ENCODE measurements at places on chromosomes 12 and 14. TPM values are rescaled to one million over a fixed set of nuclear protein-coding genes. Genes with fewer than 3 reads are reported as not detected.

- no peaks in the 10 kb centered on the region for H3K36me3 ChIP-seq
- no peak for DNase-seq
- no peaks in the 10 kb centered on the region for H3K27me3 ChIP-seq
These were observed 25.2 kb downstream of the LRCOL1 start for GRCh38 chr12:132585177-132585576.

The IAPP gene
- total RNA-seq, result not detected

The SINHCAF gene
- 83.5 TPM for total RNA-seq

GRCh38 chr14:62687818-62688217, 357.4 kb downstream of the KCNH5 start:
- DNase-seq, result no peak
- H3K27me3 ChIP-seq, result no peaks in the 10 kb centered on the region
- no peaks in the 10 kb centered on the region for H3K4me1 ChIP-seq

GRCh38 chr12:126570566-126570965, 1505.3 kb downstream of the AACS start:
- H3K4me1 ChIP-seq, result no peaks in the 10 kb centered on the region
- H3K27me3 ChIP-seq, result no peaks in the 10 kb centered on the region
- H3K36me3 ChIP-seq, result no peaks in the 10 kb centered on the region
- no peak for DNase-seq
- no peak overlapping the region for H3K4me3 ChIP-seq
- H3K27ac ChIP-seq, result no peak overlapping the region

DNA sequence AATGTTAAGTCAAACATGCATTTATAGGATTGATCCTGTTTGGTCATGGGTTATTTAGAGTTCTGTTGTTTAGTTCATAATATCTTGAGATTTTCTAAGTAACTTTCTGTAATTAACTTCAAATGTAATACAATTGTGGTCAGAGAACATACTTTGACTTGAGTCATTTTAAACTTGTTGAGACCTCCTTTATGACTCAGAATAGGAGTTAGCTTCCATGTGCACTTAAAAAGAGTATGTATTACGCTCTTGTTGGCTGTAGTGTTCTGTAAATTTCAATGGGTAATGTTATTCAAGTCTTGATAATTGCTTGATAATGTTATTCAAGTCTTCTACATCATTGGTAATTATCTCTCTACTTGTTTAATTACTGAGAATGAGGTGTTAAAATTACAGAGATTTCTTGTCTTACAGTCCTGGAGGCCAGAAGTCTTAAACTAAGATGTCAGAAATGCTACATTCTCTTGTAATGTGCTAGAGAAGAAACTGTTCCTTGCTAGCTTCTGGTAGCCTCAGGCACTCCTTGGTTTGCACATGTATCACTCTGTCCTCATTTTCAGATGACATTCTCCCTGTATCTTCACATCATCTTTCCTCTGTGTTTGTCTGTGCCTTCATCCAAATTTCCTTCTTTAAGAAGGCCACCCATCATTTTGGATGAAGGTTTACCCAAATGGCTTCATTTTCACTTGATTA, 197.3 kb downstream of the TMTC3 start:
- DNase-seq, result no peak
- no peaks in the 10 kb centered on the region for H3K4me1 ChIP-seq
- H3K4me3 ChIP-seq, result no peak overlapping the region
- H3K36me3 ChIP-seq, result no peaks in the 10 kb centered on the region
- H3K27ac ChIP-seq, result no peak overlapping the region
- H3K27me3 ChIP-seq, result no peaks in the 10 kb centered on the region

- no peak overlapping the region for H3K4me3 ChIP-seq
- H3K4me1 ChIP-seq, result no peaks in the 10 kb centered on the region
- no peak overlapping the region for H3K27ac ChIP-seq
- no peak for DNase-seq
- H3K27me3 ChIP-seq, result no peaks in the 10 kb centered on the region
- H3K36me3 ChIP-seq, result no peaks in the 10 kb centered on the region
These were observed 79.5 kb downstream of the PRIMA1 start for GRCh38 chr14:93708800-93709199.

GRCh38 chr12:107014055-107014454, 27.1 kb upstream of the MTERF2 start:
- H3K4me1 ChIP-seq, result no peaks in the 10 kb centered on the region
- H3K27me3 ChIP-seq, result no peaks in the 10 kb centered on the region
- H3K4me3 ChIP-seq, result no peak overlapping the region
- no peaks in the 10 kb centered on the region for H3K36me3 ChIP-seq

GRCh38 chr12:57632073-57632957, 686 bp downstream of the B4GALNT1 start:
- H3K4me3 ChIP-seq, result peak overlapping the region; percentile 57
- H3K27me3 ChIP-seq, result peaks cover 21% of the 10 kb centered on the region
- no peak for DNase-seq
- H3K36me3 ChIP-seq, result no peaks in the 10 kb centered on the region
- H3K27ac ChIP-seq, result no peak overlapping the region

The SMAGP gene
- total RNA-seq, result 7.4 TPM

- no peak for DNase-seq
- no peaks in the 10 kb centered on the region for H3K36me3 ChIP-seq
- no peaks in the 10 kb centered on the region for H3K4me1 ChIP-seq
- H3K27ac ChIP-seq, result no peak overlapping the region
- no peak overlapping the region for H3K4me3 ChIP-seq
These were observed 78.8 kb upstream of the NAV3 start for GRCh38 chr12:77751939-77752338.

DNA sequence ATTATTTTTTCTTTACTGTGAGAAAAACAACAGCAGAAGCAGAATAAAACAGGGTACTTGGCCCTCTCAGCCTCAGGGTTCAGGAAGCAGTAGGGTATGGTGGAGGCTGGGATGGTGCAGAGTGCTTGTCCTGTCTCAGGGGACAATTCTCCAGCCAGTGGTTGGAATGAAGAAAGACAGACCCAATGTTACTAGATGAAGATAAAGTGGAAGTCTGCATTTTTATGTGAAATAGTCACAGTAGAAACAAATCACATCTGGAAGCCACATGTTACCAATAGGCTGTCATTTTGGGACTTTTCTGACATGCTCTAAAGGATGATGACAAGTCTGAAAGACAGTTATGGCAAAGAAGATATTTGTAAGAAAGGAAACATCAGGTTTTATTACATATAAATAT, 32.3 kb downstream of the PROX2 start:
- H3K4me1 ChIP-seq, result peaks cover 29% of the 10 kb centered on the region
- H3K4me3 ChIP-seq, result no peak overlapping the region
- H3K27me3 ChIP-seq, result no peaks in the 10 kb centered on the region
- H3K27ac ChIP-seq, result no peak overlapping the region
- no peak for DNase-seq

GRCh38 chr12:100031836-100032235, 47.1 kb upstream of the ANKS1B start:
- no peak overlapping the region for H3K4me3 ChIP-seq
- H3K27ac ChIP-seq, result no peak overlapping the region
- no peaks in the 10 kb centered on the region for H3K36me3 ChIP-seq
- no peak for DNase-seq
- H3K27me3 ChIP-seq, result no peaks in the 10 kb centered on the region

DNA sequence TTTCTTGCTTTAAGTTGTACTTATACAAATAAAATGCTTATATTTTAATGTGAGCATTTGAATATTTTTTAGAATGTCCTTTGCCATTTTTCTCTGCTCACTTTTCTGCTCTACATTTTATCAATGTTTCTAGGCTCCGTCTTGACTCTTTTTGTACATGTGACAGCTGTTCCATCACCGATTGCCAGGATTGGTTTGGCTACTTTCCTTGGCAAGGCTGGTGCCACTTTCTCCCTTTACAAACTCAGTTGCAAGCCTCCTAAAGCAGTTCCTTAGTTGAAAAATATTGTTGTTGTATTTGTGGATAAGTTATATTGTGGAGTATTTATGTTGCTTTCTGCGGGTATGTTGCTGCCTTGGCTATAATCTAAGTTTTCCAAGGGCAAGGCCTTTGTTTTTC, 63.4 kb downstream of the DACT1 start:
- H3K27me3 ChIP-seq, result no peaks in the 10 kb centered on the region
- no peak for DNase-seq
- H3K27ac ChIP-seq, result no peak overlapping the region
- no peaks in the 10 kb centered on the region for H3K4me1 ChIP-seq
- H3K36me3 ChIP-seq, result no peaks in the 10 kb centered on the region
- H3K4me3 ChIP-seq, result no peak overlapping the region

The PAX9 gene
- total RNA-seq, result not detected

DNA sequence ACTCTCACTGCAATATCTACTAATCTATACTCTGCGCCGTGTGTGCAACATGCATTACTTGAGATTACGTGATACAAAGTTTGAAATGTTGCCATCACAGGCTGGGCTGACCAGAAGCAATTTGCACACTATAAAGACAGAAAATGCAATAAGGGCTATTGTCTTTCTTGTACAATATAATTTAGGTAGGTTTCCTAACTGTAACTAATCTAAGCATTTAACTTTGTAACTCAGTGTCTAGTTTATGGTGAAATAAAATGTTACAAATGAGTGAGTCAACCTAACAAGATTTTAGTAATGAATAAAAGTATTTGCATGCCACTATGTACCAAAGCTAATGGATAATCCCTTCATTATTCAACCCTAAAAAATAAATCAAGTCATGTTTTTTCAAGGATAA, 57.8 kb downstream of the LRP6 start:
- no peaks in the 10 kb centered on the region for H3K36me3 ChIP-seq
- H3K4me1 ChIP-seq, result no peaks in the 10 kb centered on the region
- H3K4me3 ChIP-seq, result no peak overlapping the region
- H3K27me3 ChIP-seq, result no peaks in the 10 kb centered on the region

The CD27 gene
- 200 TPM for total RNA-seq

GRCh38 chr12:75815756-75816155, 215.8 kb downstream of the PHLDA1 start:
- no peaks in the 10 kb centered on the region for H3K27me3 ChIP-seq
- no peak overlapping the region for H3K27ac ChIP-seq

The SMIM41 gene
- not detected for total RNA-seq

The SYT1 gene
- not detected for total RNA-seq

DNA sequence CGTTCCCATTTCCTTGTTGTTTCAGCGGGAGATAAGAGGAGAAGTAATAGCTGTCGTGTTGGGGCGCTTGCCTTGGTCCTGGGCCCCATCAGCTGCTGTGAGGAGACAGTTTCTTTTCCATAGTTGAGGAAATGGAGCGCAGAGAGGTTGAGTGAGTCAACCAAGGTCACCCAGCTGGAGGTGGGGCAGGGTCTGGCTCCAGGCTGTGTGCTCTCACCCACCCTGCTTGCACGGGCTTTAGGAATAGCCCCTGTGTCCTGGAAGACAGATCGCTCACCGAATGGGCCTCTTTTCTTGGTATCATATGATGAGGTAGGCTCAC, 165.7 kb upstream of the RTL1 start:
- H3K4me3 ChIP-seq, result no peak overlapping the region
- H3K27ac ChIP-seq, result no peak overlapping the region
- no peaks in the 10 kb centered on the region for H3K27me3 ChIP-seq
- no peaks in the 10 kb centered on the region for H3K4me1 ChIP-seq
- DNase-seq, result no peak
- H3K36me3 ChIP-seq, result no peaks in the 10 kb centered on the region

The CGRRF1 gene
- total RNA-seq, result 14.3 TPM

GRCh38 chr14:30607156-30607780, 14.9 kb upstream of the SCFD1 start:
- no peak overlapping the region for H3K4me3 ChIP-seq
- H3K36me3 ChIP-seq, result peaks cover 5% of the 10 kb centered on the region
- H3K27me3 ChIP-seq, result no peaks in the 10 kb centered on the region
- no peaks in the 10 kb centered on the region for H3K4me1 ChIP-seq

The CARMIL3 gene
- 1.5 TPM for total RNA-seq

GRCh38 chr14:53432378-53432802, 279.3 kb upstream of the DDHD1 start:
- DNase-seq, result no peak
- H3K4me3 ChIP-seq, result no peak overlapping the region
- H3K27ac ChIP-seq, result no peak overlapping the region

DNA sequence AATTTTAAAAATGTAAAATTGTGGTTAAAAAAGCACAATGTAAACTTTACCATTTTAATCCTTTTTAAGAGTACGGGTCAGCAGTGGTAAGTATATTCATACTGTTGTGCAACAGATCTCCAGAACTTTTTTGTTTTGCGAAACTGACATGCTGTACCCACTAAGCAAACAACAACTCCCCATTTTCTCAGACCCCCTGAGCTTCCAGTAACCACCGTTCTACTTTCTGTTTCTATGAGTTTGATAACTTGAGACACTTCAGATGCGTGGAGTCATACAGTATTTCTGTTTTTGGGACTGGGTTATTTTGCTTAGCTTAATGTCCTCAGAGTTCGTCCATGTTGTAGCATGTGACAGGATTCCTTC, 38.0 kb downstream of the CHST11 start:
- peaks cover 75% of the 10 kb centered on the region for H3K4me1 ChIP-seq
- H3K27me3 ChIP-seq, result no peaks in the 10 kb centered on the region
- no peak for DNase-seq
- no peaks in the 10 kb centered on the region for H3K36me3 ChIP-seq
- H3K4me3 ChIP-seq, result peak overlapping the region; percentile 18
- peak overlapping the region; percentile 22 for H3K27ac ChIP-seq

GRCh38 chr12:57874166-57875108, 27.9 kb upstream of the CTDSP2 start:
- no peak overlapping the region for H3K4me3 ChIP-seq
- H3K36me3 ChIP-seq, result no peaks in the 10 kb centered on the region
- no peaks in the 10 kb centered on the region for H3K4me1 ChIP-seq
- H3K27me3 ChIP-seq, result no peaks in the 10 kb centered on the region
- H3K27ac ChIP-seq, result no peak overlapping the region

DNA sequence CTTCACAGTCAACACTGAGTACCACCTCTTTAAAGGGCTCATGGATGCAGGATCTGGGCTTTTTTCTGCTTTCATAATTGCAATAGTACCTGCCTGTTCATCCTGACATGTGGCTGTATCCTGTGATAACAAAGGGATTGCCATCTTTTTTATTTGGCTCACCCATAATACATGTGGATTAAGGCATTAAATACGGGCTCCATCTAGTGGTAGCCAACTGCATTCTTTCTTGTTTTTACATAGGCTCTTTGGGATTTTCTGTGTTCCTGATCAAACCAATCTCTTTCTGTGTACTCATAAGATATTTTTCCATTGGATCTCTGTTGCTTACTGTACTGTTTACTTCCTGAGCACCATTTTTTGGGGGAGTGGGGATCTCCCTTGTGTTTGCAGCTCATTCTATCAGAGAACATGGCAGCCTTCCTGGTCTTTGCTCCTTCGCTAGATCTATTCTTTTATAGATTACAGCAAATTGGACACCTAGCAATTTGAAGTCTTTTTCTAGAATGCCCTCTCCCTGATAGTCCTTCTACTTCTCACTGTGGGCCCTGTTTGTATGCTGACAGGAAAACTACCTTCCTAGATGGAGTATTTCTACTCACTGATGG, 723.4 kb upstream of the MDGA2 start:
- H3K27me3 ChIP-seq, result no peaks in the 10 kb centered on the region
- no peaks in the 10 kb centered on the region for H3K4me1 ChIP-seq
- no peaks in the 10 kb centered on the region for H3K36me3 ChIP-seq
- H3K27ac ChIP-seq, result no peak overlapping the region

The PRH1 gene
- 31.1 TPM for total RNA-seq

The DGKA gene
- total RNA-seq, result 1,507 TPM

- H3K4me3 ChIP-seq, result no peak overlapping the region
- DNase-seq, result no peak
- no peaks in the 10 kb centered on the region for H3K4me1 ChIP-seq
These were observed 4.7 kb upstream of the EPYC start for GRCh38 chr12:91009319-91009950.

GRCh38 chr12:58528271-58528670, 392.0 kb downstream of the LRIG3 start:
- H3K36me3 ChIP-seq, result no peaks in the 10 kb centered on the region
- H3K4me3 ChIP-seq, result no peak overlapping the region
- no peaks in the 10 kb centered on the region for H3K4me1 ChIP-seq
- no peak for DNase-seq
- H3K27ac ChIP-seq, result no peak overlapping the region

- H3K27ac ChIP-seq, result no peak overlapping the region
- H3K4me3 ChIP-seq, result no peak overlapping the region
- no peaks in the 10 kb centered on the region for H3K36me3 ChIP-seq
These were observed 353.2 kb downstream of the BCAT1 start for GRCh38 chr12:24595652-24596235.
